ENCODE measurements at places on chromosomes 7 and 10.

DNA sequence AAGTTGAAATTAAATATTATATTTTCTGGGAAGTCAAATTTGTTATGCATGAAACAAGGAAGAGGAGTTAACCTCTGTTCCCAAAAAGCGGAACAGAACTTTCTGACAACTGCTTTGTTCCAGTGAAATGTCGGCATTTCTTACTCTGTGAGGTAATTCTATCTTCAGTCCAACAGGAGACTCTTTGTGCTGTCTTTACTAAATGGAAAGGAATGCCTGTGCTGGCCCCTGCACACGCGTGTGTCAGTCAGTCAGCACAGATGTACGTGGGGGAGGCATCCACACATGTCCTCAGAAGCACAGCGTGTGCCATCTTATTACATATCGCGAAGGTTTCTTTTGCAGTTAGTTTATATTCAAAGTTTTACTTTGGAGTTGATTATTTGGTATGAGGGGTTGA is 37.5 kb downstream of the NET1 start:
- no peak for DNase-seq

DNA sequence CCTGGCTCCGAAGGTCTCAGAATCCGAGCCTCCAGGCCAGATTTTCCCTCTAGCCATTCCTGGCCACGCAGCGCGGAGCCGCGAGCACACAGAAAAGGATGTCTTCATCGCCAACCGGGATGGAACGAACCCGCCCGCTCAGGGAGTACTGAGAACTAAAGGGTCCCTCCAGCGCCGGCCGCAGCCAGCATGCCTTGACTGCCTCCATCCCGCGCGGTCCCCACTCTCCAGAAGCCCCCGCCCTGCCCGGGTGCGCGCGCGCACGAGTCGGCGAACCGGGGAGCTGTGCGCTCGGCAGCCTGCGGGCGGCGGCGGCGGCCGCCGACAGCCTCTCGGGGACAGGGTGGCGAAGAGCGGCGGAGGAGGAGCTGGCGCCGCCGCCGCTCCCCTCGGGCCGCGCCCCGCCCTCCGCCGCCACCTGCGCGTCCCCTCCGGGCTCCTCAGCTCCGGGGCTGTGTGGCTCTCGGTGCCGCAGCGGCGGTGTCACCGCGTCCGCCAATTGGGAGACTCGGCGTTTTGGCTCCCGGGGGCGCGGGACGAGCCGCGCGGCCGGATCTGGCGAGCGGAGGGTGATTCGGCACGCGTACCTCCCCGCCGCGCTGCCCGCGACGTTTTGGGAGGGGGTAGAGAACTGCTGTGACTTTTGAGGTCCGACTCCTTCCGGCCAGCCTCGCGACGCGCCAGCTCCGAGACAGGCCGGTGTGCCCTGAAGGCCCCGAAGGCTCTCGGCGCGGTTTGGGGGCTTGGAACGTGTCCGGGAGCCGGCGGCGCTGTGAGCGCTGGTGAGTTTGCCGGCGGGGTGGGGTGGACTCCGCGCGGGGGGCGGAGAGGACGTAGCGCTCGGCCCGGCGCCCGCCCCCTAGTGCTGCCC is 453 bp upstream of the GALNT17 start:
- DNase-seq: no peak

DNA sequence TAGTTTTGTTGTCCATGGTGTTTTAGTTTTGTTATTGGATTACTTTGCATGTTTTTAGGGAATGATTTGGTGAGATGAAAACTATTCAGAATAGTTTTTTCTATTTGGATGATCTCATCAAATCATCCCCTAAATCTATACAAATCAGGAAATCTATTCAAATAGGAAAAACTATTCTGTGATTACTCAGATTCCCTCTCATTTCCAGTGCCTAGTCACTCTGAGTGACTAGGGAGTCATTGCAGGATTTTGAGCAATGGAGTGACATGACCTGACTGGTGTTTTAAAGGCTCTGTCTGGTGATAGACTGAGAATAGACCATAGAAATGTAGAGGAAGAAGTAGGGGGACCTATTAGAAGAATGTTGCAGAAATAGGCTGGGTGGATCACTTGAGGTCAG is 72.4 kb downstream of the TPST1 start:
- no peak for DNase-seq

- no peak for DNase-seq
These were observed 22.7 kb downstream of the NYAP1 start for GRCh38 chr7:100506356-100506923.

DNA sequence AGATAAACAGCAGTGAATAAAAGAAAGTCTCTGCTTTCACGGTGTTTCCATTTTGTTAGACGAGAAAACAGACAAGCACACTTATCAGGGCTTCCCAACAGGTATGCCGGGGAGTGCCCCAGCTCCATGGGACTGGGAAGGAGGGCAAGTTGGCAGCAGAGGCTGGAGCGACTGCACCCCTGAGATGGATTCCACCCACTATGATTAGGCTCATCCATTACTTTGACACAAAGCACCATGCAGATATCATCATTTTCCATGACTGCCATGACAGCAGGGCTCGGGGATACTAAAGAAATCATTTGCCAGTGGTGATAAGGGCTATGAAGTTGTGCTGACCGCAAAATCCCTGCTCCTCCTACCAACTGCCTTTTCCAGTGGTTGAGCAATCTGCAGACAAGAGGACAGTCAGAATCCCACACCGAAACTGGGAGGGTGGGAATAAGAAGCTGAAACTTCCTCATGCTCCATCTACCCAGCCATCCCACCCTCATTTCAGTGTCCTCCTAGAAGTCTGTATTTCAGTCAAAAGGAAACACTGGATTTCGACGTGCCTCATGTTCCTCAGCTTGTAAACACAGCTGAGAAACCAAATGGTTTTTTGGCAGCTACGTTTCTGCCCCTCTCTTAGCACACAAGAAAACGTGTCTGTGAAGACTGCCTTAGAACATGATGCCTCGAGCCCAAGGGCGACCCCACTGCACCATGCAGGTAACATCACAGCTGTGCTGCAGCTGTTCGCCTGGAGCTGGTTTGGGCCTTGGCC is 15.5 kb downstream of the CREB3L2 start:
- no peak for DNase-seq

GRCh38 chr10:114372179-114372578 is 32.1 kb downstream of the AFAP1L2 start:
- DNase-seq: no peak

DNA sequence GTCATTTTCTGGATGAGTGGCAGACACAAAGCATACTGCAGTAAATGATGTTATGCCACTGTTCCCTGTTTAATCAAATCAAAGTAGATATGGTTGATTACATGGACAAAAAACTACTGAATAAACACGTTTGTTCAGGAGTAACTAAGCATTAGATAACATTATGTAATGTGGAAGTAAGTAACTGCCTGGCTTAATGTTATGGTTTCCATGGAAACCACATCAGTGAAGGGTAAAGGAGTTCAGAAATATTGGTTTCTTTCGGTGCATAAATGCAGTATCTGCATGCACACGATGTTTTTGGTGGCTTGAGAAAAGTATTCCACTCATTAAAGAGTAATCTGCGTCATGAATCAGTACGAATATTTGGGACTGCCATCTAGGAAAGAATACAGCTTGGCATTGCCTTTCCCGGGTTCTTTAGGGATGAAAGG is 131.3 kb upstream of the PRKCQ start:
- DNase-seq: no peak

DNA sequence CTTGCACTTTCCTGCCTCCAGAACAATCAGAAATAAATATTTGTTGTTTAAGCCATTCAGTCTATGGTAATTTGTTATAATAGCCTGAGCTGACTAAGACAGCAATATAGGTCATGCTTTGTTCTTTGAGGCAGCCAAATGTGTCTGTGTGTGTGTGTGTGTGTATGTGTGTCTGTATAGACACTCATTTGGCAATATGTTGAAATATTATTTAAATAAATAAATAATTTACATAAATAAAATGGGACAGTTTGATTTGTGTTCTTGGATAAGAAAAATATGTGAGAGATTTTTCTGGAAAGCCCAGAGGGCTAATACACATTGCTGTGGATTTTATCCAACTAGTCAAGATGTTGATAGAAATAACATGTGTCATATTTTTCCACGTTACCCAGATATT is 140.2 kb downstream of the PTN start:
- DNase-seq: no peak

GRCh38 chr7:46009211-46009610 is 88.1 kb upstream of the IGFBP3 start:
- no peak for DNase-seq

- no peak for DNase-seq
These were observed 404.1 kb downstream of the PAXIP1 start for GRCh38 chr7:154598864-154599263.

- DNase-seq: no peak
These were observed 115.8 kb downstream of the SEMA3D start for GRCh38 chr7:85070967-85071628.

GRCh38 chr10:48934672-48935501 is 4.8 kb downstream of the LRRC18 start:
- DNase-seq: no peak

DNA sequence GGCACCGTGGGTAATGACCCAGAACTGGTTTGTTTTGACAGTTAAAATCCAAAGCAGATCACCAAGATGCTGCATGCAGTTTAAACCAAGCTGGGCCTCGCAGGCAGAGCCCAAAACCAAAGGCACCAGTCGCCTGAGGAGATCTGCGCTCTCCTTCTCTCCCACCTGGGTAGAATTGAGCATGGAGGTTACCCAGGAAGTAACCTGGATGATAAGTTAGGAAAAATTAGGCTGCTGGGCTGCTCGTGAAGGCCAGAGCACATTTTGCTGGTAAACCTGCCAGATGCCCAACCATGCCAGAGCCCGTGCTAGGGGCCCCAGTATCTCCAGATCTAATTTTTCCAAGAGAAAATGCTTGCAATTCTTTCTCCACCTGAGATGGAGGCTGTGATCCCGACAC is 388.3 kb upstream of the MGMT start:
- no peak for DNase-seq

Data from KG1 (cell line).